ENCODE measurements at places on chromosomes 5 and 9.

- no peak for DNase-seq
Observed at GRCh38 chr5:123305751-123306150, 117.5 kb downstream of the CEP120 start.

GRCh38 chr9:95027914-95028852 lies 289.3 kb downstream of the FANCC start:
- no peak for DNase-seq

GRCh38 chr9:130927338-130927737 lies 11.7 kb downstream of the FIBCD1 start:
- no peak for DNase-seq

DNA sequence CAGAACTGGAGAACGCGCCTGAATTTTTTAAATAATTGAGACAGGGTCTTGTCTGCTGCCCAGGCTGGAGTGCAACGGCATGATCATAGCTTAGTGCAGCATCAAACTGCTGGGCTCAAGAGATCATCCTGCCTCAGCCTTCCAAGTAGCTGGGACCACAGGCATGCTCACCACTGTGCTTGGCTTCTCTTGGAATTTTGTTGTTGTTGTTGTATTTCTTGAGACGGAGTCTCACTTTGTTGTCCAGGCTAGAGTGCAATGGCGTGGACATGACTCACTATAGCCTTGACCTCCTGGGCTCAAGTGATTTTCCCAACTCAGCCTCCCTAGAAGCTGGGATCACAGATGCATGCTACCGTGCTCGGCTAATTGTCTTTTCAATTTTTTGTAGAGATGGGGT lies 58.4 kb upstream of the DAB2IP start:
- no peak for DNase-seq

- DNase-seq = no peak
Observed at GRCh38 chr9:96376891-96377874, 6.3 kb downstream of the SLC35D2 start.

GRCh38 chr5:122494109-122494508 lies 182.1 kb downstream of the SNCAIP start:
- no peak for DNase-seq

GRCh38 chr5:6886866-6887265 lies 173.6 kb downstream of the TENT4A start:
- DNase-seq = no peak

DNA sequence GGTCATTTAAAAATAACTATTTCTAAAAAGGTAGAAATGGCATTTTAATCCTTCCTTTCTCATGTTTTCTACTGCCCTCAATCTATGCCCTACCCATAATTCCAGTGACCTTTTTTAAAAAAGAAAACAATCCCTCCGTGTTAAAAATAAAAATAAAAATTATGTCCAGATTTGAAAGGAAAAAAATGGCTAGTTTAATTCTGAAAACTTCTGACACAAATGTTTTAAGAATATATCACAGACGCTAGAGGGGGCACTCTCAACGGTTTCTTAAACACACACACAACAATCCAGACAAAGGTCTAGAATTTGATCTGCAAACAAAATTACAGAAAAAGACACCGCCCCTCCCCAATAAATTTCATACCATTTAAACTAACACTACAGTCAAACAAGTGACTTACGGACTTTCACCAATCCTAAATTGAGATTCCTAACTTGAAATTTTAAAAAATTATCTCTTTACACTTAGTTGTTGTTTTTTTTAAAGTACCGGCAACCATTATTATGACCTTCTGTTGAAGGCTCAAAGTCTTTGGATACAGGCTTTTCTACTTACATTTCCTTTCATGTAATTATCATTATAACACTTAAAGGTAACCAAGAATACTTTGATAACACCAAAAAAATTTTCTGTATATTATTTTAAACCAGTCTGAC lies 38.2 kb downstream of the CLINT1 start:
- no peak for DNase-seq

- no peak for DNase-seq
Observed at GRCh38 chr5:5772202-5772601, 349.7 kb downstream of the ICE1 start.

GRCh38 chr9:29750062-29750461 lies 2176.8 kb upstream of the C9orf72 start:
- no peak for DNase-seq

DNA sequence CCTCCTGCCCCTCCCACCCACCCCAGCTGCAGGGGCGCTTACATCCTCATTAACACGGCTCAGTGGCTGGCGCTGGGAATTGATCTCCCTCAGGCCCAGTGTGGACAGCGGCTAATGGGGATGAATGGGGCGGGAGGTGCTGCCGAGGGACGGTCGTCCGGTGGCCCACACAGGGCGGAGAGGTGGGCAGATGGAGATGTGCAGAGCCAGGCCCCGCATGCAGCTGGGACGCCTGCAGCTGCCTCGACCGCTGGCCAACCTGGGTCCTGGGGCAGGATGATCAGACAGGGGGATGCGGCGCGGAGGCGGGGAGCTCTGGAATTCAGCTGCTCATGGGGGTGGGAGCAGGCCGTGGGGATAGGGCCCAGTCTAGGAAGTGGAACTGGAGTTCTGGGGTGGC lies 17.6 kb downstream of the TSPAN17 start:
- no peak for DNase-seq

GRCh38 chr5:53087171-53087570 lies 22.4 kb downstream of the MOCS2 start:
- DNase-seq = no peak

DNA sequence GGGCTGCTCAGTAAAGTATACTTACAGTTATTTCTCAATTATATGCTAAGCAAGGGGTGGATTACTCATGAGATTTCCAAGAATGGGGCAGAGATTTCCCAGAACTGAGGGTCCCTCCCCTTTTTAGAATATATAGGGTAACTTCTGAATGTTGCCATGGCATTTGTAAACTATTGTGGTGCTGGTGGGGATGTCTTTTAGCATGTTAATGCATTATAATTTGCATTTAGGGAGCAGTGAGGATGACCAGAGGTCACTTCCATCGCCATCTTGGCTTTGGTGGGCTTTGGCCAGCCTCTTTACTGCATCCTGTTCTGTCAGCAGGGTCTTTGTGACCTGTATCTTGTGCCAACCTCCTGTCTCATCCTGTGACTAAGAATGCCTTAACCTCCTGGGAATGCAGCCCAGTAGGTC lies 35.5 kb downstream of the TTC1 start:
- DNase-seq = no peak

DNA sequence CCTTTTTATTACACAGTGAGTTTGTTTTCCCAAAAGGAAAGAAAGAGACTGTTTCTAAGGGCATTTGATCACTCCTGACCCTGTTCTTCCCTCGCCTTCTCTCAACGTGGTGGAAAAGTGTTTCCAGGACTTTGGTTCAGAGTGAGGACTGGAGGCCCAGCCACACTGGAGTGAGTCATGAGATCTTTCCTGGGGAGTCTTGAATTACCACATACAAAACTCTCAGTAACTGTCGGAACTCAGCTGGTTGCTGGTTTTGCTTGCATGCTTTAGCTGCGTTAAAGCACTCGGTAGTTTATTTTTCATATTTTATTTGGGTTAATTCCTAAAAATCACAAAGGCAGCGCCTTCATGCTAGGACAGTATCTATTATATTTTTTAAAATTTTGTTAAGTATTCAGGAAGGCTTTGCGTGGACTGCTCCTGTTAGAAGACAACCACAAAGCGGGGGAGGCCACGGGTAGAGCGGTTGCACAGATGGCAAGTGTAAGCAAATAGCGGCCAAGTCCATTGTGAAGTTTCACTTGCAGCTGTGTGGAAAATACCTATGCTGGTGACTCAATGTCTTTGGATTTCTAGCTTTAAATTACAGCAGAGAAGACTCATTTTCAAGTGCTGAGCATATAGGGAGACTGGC lies 77.7 kb downstream of the ARSB start:
- DNase-seq = no peak

DNA sequence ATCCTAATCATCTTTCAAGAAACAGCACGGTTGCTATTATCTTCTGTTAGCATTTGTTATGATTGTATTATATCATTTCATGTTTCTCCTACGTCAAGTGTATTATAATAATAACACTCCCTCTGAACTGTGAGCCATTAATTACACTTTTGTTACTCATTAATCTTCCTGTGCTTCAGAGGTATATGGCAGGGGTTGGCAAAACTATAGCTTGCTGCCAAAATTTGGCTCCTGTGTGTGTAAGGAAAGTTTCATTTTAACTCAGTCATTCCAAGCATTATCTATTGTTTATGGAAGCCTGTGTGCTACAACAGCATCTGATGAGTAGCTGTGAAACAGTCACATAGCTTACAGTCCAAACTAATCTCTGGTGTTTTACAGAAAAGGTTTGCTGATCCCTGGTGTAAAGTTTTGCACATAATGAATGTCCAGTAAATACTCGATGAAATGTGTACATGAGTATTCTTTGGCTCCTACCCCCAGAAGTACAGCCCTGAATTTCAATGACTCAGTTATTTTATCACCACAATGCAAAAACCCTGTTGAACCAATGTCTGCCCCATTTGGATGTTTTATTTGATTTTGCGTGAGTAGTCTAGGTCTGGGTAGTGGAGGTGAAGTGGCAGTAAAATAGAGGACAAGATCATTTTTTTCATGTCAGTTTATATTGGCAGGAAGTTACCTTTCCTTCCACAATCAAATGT lies 648.2 kb downstream of the MAT2B start:
- DNase-seq = no peak

DNA sequence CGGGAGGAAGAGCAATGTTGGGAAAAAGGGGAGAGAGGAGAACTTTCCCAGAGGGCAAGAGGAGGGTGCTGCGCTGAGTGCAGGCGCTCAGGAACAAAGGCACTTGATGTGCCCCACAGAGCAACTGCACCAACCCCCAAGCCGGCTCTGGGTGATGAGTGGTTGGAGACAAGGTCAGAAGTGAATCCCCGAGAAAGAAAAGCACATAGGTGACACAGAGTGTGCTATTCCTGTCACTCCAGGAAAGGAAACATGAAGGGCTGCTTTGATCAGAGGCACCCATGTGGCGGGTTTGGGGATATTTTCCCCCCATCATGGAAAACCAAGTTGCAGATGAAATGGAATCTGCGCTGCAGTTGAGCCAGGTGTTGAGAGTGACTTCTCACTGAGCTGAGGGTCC lies 20.7 kb upstream of the SLC25A48 start:
- no peak for DNase-seq

GRCh38 chr5:132463811-132464155 lies 26.8 kb downstream of the IRF1 start:
- DNase-seq = no peak

DNA sequence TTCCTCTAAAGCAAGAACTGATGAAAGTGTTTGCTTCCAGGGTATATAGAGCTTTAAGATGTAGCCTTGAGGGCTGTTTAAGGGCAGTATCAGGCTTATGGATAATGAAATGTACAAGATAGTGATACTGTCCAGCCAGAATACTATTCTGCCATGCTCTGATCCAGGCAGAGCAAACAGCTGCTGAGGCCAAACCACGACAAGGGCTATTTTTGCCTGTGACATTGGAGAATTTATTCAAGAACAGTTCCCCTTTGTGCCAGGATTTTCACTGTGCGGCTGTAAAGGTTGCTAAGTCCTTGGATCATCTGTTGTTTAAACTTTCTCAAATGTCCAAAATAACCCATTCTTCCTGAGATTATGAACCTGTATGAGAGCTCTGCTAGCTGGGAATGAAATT lies 70.4 kb downstream of the OTP start:
- no peak for DNase-seq

- DNase-seq = no peak
Observed at GRCh38 chr9:98391867-98392266, 136.4 kb upstream of the TBC1D2 start.

GRCh38 chr5:112915831-112916230 lies 6.2 kb downstream of the REEP5 start:
- DNase-seq = no peak
